ENCODE measurements at places on chromosomes 13 and 19. TPM values are rescaled to one million over a fixed set of nuclear protein-coding genes. Genes with fewer than 3 reads are reported as not detected.

DNA sequence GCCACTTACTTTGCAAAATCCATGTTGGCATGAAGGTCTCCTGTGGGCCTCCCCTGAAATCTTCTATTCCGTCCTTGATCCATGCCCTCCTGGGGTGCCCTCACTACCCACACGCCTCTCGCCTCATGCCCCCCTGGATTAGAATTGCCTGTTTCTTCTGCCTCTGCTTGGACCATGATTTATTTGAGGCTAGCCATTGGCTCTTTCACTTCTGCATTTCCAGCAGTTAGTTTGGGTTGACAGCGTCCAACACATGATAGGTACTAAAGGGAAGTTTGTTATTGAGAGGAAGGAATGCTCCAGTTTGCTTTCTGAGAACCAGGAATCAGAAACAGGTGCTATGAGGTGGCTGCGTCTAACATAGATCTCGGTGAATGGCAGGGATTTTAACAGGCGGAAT, 30.5 kb upstream of the TPTE2 start:
- no peak for DNase-seq

- DNase-seq = no peak
Observed at GRCh38 chr19:3346677-3347353, 19.6 kb upstream of the NFIC start.

DNA sequence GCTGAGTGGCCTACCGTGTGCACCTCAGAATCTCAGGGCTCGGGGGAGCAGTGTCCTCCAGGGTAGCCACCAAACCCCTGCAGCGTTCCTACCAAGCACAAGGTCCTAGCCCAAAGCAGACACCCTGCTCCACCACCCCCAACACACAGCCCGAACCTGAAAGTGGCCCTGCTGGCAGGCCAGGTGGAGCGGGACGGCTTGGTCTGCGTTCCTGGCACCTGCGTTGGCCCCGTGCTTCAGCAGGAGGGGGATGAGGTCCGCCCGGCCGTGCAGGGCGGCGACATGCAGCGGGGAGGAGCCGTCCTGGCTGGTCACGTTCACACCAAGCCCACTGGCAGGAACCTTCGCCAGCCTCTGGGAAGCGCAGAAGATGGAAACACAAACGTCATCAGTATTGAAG, 26.5 kb downstream of the PDCD5 start:
- no peak for DNase-seq

- DNase-seq = no peak
Observed at GRCh38 chr19:23377276-23377675, 18.0 kb downstream of the ZNF91 start.

The TBXA2R gene
- 4.9 TPM for total RNA-seq

GRCh38 chr19:33947265-33947964, 150.7 kb downstream of the KCTD15 start:
- no peak for DNase-seq

GRCh38 chr13:113849981-113850721, 13.7 kb downstream of the GAS6 start:
- DNase-seq = no peak

- peak; percentile 43 for DNase-seq
Observed at GRCh38 chr13:77779552-77780272, 82.2 kb downstream of the SLAIN1 start.

DNA sequence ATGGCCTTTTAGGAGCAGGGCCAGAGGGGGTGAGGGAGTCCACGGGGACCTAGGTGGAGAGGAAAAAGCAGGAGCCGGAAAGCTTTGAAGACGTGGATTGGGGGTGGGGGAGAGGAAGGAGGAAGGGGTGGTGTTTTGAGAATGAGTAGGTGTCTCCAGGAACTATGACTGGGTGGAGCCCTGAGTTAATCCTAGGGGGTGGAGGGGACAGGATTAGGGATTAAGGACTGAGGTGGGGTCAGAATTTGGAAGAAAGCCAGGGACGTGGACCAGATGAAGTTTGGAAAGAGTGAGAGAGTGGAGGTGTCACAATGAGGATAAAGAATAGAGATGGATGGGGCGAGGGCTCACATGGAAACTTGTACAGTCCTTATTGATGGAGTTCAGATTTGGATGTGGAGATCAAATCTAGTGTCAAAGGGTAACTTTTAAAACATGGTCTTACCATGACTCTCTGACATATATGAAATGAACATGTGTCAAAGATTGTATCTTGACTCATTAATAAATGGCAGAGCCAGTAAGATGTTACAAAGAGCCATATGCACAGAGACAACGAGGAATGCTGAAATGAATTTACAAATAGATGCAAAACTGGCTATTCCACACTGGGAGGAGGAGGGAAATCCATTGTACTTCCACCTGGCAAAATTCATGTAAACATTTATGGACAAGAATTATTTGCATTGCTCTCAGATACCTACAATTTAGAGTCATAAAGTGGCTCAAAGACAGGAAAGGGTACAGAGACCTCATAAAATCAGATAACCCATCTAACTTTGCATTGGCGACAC, 1.7 kb upstream of the KLK13 start:
- DNase-seq = no peak

DNA sequence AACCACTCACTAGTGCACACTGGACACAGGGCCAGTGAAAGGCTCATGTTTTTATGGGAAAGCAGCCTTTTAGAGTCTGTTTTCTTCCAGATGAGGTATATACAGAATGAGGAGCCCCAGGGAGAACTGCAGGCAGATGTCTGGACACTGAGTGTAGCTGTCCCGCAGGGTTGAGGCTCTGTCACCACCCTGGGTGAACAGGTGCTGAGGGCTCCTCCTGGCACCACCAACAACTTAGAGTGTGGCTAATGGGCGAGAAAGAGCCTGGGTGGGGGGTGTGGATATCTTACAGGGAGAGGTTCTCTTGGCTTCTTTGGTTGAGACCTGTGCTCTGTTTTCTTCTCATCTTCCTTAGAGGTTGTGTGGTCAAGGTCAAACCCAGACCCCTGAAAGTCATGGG, 202.1 kb upstream of the GPR12 start:
- no peak for DNase-seq

DNA sequence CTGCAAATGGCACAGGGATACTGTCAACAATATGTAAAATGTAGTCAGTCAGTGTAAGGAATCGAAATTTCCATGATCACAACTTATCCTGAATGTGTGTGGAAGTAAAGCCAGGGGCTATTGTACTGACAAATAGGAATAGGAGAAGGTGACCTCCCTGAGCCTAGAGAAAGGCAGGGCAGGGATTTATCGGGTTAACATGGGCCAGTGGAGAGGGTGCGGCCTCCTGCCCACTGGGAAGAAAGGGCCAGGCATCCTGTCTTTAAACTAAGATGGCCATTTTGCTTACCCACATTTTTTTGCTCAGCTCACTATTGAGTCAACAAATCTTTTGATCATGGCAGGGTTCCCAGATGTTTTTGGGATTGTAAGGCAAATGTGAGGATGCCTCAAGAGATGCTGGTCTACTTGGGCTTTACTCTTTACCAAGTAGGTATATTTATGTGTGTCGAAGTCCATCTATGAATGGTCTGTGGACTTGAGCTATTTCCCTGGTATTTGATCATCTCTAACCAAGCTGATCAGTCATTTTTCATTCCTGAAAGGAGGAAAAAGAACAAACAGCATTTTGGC, 116.6 kb upstream of the RNF113B start:
- DNase-seq = no peak

DNA sequence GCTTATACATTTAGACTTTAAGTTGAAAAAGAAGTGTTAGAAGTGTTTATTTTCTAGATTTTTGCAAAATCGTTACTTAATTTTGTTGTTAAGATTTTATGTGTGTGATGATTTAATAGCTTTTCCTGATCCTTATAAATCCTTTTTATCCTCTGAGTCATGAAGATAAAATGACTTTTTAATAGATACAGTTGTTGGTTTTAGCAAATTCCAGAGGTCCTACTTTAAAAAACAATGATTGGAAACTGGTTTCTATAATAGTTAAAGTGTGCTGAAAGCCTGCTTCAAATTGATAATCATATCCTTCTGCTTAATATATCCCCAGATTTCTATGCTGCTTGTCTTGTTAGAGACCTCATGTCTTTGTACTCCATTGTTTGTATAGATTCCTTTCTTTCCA, 39.0 kb downstream of the RNASEH2B start:
- no peak for DNase-seq

- DNase-seq = peak; percentile 68
Observed at GRCh38 chr13:30091691-30092090, 215.7 kb downstream of the KATNAL1 start.

The ZNF99 gene
- total RNA-seq = 0.06 TPM

- DNase-seq = no peak
Observed at GRCh38 chr13:19604306-19604705, 29.2 kb upstream of the MPHOSPH8 start.

GRCh38 chr19:13985771-13986347, 20.3 kb downstream of the RFX1 start:
- DNase-seq = no peak

- no peak for DNase-seq
Observed at GRCh38 chr19:34925278-34925855, 1.3 kb upstream of the ZNF30 start.

DNA sequence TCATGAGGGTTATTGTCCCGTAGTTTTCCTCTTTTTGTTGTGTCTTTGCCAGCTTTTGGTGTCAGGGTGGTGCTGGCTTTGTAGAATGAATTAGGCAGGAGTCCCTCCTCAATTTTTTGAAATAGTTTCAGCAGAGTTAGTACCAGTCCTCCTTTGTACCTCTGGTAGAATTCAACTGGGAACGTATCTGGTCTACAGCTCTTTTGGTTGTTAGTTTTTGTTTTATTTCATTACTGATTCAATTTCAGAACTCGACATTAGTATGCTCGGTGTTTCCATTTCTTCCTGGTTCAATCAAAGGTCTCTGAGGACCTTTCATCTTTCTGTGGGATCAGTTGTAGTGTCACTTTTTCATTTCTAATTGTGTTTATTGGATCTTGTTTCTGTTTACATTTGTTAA, 1237.0 kb upstream of the PCDH9 start:
- no peak for DNase-seq

DNA sequence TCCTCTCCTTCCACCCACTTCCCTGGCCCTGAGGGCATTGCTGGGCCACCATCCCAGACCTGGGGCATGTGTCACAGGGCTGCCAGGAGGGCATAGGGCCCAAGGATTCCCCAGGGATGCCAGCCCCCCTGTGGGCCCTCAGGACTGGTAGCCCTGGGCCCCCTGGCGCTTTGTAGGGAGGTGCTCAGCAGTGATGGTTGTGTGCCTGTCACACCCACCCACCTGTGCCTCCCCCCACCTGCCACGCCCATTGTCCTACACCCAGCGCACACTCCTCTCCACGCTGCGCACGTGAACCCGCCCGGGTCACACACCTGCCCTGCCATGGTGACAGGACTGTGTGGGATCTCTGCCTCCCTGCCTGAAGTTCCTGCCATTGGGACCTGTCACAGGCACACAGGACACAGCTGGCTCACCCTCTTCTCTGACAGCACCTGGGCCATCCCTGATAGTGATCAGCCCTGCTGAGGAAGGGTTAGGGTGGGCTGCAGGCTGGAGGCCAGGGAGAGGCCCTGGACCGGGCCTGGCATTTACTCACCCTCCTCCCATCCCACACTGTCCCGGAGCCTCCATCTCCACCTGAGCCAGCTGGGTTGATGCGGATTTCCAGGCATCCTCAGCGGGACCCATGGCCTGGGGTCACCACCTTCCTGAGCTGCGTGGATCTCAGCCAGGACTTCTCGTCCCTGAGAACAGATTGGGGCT, 23.9 kb downstream of the WTIP start:
- no peak for DNase-seq

DNA sequence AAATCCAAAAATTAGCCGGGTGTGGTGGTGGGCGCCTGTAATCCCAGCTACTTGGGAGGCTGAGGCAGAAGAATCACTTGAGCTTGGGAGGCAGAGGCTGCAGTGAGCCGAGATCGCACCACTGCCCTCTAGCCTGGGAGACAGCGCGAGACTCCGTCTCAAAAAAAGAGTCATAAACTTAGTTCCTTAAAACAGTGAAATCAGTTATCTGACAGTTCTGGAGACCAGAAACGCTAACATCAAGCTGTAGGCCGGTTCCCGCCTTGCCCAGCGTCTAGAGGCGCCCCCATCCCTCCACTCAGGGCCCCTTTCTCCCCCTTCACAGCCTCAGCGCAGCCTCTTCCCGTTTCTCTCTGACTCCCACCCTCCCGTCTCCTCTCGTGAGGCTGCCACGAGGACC, 11.9 kb downstream of the ADAT3 start:
- DNase-seq = no peak

GRCh38 chr19:33263325-33264023, 37.8 kb upstream of the SLC7A10 start:
- no peak for DNase-seq

GRCh38 chr19:39064405-39064804, 19.8 kb upstream of the ACP7 start:
- DNase-seq = no peak

GRCh38 chr13:93539914-93540313, 313.3 kb downstream of the GPC6 start:
- no peak for DNase-seq

The TNNI3 gene
- 2.3 TPM for total RNA-seq

Data from lower lobe of right lung (tissue), 2 donors.